Cardiac muscle cell (in vitro differentiated cells and primary cell): ENCODE measurements at places on chromosomes 11 and 22.

DNA sequence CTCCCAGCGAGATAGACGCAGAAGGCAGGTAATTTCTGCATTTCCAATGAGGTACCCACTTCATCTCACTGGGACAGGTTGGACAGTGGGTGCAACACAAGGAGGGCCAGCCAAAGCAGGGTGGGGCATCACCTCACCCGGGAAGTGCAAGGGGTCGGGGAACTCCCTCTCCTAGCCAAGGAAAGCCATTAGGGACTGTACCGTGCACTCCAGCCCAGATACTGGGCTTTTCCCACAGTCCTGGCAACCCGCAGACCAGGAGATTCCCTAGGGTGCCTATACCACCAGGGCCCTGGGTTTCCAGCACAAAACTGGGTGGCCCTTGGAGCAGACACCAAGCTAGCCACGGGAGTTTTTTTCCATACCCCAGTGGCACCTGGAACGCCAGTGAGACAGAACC, 17.2 kb downstream of the TRPC6 start:
- no peak for DNase-seq

GRCh38 chr11:126968915-126969314, 31.7 kb downstream of the KIRREL3 start:
- DNase-seq = no peak

DNA sequence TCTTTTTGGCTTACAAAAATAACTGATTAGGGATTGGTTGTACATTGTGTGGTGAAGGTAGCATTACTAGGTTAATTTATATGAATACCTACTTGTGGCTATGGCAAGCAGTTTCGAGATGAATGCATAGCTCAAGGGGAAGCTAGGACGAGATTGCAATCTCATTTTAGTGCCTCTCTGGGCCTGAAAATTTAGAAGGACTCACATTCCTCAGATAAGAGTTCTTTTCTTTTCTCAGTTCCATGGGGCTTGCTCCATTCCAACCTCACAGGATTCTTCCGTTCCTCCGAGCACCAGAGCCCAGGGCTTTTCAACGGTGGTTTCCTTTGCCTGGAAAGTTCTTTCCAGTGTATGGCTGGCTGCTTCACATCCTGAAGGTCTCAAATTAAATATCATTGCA, 82.1 kb downstream of the CECR2 start:
- DNase-seq = no peak

- DNase-seq = no peak
Observed at GRCh38 chr11:93143186-93143585, 54.6 kb downstream of the SLC36A4 start.

- no peak for DNase-seq
Observed at GRCh38 chr22:19876314-19876940, 21.8 kb upstream of the GNB1L start.

- DNase-seq = peak; percentile 34
Observed at GRCh38 chr11:16096336-16096735, 260.0 kb downstream of the SOX6 start.

DNA sequence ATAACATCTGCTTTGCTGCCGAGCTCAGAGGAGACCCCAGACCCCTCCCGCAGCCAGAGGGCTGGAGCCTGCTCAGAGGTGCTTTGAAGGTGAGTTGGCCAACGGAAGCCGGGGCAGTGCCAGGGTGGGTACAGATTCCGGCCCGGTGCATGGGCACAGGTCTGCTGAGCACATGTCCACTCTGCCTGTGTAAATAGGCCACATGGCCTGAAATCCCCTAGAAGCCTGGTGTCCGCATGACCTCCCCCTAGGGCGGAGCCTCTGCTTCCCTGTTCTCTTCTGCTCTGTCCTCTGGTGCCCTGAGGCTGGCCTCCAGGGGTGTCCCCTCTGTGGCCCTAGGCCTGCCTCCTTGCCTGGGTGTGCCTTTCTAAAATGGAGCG, 19.6 kb upstream of the TXNRD2 start:
- no peak for DNase-seq

- DNase-seq = no peak
Observed at GRCh38 chr11:25180187-25180586, 683.3 kb downstream of the LUZP2 start.

DNA sequence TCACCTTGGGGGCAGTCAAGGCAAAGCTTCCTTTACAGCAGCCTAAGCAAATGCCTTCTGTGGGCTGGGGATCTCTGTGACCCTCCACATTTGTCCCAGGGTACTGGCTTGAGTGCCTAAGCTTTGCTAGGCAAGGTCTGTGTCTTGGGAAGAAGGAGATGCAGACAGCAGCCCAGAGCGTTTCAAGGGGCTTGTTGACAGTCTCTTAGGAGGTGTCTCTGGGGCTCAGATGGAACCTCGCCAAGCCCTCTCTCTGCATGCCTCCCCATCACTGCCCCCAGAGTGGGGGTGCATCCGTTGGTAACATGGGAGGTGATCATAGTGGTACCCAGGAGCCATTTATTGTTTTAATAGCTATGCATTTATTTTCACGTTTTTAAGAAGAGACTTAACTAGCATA, 29.1 kb upstream of the TMPRSS4 start:
- no peak for DNase-seq

DNA sequence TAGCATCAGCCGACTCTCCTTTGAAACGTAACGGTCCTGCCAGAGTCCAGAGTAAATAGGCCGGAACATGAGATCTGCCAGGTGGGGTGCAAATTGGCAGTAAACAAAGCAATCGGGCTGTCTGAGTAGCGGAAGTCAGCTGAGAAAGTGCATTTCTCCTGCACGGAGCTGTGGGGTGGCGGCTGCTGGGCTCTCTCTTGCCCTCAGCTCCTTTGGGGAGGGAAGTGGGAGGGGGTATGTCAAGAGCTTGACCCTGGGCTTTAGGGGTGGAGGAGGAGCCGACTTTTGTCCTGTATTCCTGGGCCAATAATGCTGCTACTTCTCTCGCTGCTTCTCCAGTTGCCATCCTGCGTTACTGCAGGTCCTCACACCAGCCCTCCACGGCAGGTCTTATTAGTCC, 11.6 kb downstream of the GRIK4 start:
- no peak for DNase-seq

DNA sequence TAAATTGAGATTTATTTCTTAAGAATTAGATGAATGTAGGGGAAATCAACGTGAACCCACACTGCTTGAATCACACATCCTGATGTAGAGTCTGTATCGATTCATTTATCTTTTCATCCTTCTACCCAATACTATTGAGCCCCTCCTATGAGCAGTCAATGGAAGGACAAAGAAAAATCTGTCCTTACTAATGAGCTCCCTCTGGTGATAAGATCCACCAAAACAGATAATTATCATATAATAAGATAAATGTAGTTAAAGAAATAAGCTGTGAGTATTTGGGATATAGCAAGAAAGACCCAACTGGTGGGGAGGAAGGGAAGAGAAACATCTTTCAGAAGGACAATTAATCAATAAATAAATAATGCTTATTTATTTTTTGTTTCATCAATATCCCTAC, 385.1 kb upstream of the CCDC90B start:
- DNase-seq = no peak

DNA sequence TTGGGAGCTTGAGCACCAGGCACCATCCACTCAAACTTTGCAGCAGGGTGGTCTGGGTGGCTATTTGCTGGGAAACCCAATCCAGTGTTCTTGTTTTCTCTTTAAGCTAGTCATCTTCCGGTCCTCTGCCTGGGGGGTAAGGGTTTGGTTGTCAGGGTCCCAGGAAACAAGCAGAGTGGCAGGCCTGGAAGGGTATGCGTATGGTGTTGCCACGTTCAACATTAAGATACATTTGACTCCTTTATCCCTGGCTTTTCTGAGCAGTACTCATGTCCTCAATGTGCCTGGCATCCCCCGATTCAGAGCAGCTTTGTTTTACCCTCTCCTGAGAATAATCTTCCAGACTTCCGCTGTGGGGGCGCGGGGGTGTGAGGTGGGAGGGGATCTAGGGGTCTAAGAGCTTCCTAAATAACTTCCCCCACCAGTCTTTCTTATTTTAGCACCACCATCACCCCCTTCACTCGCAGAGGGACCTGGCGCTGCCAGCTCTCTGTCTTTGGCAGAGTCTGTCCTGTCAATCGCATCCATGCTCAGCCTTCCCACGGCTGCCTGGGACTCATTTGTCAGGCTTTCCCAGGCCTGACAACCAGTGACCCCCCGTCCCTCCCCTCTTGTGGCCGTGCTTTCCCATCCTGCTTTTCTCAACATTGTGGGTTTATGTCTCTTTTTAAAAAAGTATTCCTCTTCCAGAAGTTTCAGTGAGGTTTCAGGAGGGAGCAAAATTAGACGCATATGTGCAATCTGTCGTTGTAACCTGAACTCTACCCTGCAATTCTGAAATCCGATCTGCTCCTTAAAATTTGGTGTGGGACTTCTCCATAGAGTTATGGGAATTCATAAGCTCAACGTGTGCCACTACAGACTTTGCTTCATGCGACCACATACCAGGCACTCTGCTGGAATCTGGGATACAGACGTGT, 27.0 kb upstream of the RBFOX2 start:
- no peak for DNase-seq

GRCh38 chr22:41362615-41363014, 19.1 kb upstream of the TEF start:
- DNase-seq = no peak

DNA sequence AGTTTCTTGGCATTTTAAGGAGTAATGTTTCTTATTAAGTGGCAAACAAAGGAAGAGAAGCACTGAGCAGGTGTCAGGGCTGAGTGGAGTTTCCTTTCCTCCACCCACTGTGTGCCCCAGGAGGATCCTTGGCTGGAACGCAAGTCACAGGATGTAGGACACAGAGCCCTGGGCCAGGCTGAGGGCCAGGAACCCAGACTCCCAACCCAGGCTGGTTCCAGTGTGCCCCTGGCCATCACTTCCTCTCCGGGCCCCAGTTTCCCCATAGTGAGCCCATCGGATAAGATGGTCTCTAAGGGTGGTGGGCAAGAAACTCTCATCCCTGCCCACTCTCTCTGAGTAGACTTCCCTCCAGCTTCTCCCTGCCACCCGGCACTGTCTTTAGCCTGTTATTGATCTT, 45.3 kb downstream of the LMO1 start:
- DNase-seq = no peak

DNA sequence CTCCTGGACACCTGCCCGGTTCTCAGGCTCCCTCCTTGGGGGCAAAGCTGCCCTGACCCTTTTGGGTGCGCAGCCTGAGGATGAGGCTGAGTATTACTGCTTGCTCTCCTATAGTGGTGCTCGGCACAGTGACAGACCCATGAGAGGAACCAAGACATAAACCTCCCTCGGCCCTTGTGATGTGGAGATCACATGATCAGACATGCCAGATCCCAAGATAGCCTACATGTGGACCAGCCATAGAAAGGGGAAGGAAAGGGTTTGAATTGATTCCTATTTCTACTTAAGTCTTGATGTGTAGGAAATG, 125.3 kb downstream of the VPREB1 start:
- no peak for DNase-seq

GRCh38 chr22:49667236-49667635, 160.4 kb downstream of the BRD1 start:
- no peak for DNase-seq

GRCh38 chr11:111942829-111943228, 5.7 kb downstream of the DIXDC1 start:
- peak; percentile 77 for DNase-seq

DNA sequence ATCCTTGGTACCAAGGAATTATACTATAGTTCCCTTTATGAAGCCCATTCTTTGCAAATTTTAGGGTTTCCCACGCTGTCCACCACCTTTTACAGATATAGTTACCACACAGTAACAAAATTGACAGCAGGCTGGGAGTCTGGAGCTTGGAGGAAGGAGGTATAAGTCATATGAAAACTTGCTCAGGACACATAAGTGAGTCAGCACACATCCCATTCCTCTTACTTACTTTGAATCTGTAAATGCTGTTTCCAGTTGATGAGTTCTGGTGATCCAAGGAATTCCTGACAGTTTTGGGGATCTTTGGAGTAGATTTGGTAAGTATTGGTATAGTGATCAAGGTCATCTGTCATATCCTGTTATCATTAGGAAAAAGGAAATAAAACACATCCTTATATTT, 19.2 kb downstream of the GLYAT start:
- DNase-seq = no peak

GRCh38 chr11:86158704-86159580, 85.6 kb upstream of the EED start:
- no peak for DNase-seq

DNA sequence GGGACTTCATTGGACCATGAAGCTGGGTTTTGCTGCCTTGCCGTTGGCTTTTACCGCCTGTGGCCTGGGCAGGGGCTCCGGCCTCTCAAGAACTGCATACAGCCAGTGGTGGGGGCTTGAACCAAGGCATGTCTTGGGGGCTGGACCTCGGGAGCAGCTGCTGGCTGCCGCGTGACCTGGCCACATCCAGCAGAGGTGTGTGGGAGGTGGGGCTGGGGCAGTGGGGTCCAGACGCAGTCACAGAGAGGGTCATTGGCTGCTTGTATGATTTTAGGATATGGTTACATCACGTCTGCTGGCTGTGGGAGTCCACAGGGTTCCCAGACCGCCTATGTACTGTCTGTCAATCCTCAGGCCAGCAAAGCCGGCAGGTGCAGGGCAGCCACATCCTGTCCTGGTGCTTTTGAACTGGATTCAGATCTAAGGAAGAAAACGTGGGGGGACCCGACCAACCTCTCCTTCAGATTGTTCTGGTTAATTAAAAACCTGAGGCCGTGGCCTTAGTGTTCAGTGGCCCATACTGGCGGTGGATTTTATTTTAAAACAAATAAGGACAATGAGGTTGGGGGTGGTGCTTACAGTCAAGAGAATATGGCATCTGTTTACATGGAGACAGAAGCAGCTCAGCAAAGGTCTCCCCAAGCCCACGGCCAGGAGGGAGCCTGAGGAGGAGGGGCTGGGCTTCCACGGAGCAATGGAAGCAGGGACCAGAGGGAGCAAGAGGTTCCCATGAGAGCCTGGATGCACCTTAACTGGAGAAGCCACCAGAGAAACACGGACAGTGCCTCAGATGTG, 426.0 kb downstream of the TBC1D22A start:
- no peak for DNase-seq

- DNase-seq = peak; percentile 46
Observed at GRCh38 chr11:95915051-95915450, 8.9 kb downstream of the MTMR2 start.

- no peak for DNase-seq
Observed at GRCh38 chr11:91967026-91967690, 257.5 kb upstream of the FAT3 start.

- DNase-seq = no peak
Observed at GRCh38 chr22:33451866-33452469, 393.8 kb upstream of the SYN3 start.

DNA sequence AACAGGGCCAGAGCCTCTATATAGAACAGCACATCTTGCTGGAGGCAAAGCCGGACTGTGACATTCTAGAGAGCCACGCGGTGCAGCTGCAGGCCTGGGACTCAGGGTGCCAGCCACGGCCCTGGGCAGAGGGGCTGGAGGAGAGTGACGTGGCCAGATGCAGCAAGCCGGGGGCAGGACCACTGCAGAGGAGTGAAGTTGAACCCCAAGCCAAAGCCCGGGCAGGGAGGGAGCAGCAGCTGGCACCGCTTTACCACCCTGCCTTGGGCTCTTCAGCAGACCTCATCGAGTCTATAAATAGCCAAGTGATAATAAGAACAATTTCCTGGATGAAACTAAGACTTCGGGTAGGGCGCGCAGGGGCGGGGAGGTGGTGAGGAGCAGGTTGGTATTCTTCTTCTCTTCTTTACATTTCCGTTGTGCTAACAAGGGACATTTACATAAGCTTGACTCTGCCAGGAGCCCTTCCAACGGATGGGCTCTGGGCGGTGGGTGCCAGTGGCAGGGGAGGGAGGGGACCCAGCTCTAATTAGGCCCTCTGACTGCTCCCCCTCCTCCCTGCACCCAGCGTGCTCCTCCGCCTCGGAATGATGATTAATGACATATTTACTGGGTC, 110.2 kb downstream of the ST3GAL4 start:
- DNase-seq = no peak

GRCh38 chr11:61095021-61095420, 7.3 kb upstream of the CD5 start:
- no peak for DNase-seq
